ENCODE measurements at places on chromosomes 7 and 10.

DNA sequence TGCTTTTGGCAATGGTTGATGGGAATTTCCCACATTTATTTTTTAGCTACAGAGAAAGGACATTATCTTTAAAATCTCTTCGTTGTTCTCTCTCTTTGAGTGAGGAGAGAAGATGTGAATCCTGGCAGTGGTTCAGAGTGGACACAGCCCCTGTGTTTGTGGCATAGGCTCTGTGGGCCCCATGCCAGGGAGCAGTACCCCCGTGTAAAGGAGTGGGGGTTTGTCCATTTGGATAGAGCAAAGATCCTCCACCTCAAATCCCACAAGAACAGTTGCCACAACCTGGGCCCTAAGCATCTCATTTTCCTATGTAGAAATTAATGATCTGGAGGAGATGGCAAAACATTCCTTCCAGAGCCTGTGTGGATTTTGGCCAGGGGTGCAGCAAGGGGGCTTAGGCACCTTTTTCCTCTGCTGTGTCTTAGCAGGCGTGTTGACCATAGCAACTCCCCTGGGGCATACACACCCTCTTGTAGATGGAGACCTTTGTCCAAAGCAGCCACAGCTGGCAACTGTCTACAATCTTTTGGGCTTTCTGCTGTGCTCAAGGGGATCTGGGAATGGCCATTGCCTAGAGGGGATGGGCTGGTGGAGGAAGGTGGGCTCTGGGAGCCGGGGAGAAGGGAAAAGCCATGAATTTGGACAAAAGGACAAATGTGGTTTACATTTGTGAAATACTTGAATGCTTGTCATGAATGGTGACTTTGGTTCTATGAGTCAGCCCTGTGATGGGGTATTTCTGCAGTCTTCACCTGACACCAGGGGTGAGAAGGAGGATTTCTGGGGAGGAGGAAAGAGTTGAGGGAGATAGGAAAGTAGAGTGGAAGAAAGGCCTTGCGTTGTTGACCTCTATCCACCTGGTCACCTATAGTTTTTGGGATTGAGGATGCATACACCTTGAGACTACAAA, 92.0 kb downstream of the TCF7L2 start:
- no peak for DNase-seq

GRCh38 chr10:116802876-116803275, 46.4 kb upstream of the ENO4 start:
- no peak for DNase-seq

- DNase-seq, result no peak
Observed at GRCh38 chr10:35091994-35092790, 2.1 kb upstream of the CUL2 start.

DNA sequence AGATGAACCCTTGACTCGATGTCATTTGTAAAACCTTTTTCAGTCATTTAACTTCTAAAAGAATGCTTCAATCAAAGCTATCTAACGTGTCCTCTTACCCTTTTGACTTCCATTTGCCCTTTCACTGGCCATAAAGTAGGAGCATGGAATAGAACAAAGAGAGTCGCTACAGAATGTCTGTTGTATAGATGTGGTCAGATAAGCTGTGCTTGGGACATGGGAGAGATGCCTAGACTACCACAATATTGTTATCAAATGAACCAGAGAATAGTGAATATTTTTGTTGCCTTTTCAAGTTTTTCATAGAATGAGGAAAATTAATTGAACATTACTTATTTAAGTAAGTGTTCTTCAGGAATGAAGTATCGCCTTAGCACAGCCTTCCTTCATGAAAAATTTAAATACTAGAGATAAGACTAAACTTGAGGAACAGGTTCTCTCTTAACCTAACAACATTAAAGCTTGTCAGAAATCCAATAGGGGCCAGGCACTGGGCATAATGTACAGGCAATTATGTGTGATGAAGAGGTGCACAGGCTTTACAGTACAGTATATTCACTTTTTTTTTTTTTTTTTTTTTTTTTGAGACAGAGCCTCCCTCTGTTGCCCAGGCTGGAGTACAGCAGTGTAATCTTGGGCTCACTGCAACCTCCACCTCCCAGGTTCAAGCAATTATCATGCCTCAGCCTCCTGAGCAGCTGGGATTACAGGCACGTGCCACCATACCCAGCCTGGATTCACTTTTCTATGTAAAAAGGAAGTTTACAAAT, 7.5 kb upstream of the KMT2E start:
- no peak for DNase-seq

DNA sequence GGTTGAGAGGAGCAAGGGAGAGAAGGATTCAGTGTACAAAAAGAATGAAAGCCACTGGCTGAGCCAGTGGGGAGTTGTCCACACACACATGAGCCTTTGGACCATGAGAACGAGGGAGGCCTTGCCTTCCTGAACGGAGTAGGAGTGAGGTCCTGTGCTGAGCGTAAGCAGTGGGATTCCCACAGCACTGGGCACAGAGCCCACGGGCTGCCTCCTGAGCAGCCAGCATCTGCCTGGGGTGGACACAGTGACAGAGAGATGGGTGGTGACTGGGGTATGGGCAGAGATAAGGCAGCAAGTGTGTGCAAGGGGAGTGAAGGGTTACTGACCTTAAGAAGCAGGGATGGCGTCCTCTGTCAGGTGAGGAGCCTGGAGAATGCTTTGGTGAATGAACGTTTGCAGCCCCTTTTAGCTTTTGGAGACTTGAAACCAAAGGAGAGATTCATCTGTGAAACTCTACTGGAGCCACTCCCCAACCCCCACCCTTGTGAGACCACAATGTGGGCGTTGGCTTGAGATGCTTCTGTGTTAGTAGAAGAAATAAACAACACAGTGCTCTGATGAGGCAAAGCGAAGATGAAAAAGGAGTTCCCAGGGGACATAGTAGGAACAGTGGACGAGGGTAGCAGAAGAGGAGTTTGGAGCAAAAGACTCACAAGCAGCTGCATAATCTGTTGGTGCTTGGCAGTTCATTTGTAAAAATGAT, 56.5 kb downstream of the FIGNL1 start:
- DNase-seq, result no peak

DNA sequence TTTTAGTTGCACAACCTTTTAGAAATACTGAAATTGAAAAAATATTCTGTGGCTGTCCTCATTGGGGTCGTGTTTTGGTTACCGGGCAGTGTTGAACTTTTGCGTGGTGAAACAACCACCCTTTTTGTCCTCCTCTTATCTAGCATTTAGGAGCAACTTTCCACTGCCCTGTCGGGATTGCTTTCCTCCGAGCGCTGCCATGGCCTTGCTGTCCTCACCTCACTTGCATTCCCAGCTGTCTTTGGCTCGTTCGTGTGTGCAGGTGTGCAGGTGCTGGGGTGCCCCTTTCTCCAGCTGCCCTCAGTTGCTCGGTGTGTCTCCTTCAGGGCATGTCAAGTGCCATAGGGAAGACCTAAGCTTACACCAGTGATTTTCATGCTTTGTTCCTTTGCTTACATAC, 116.9 kb upstream of the GJD4 start:
- DNase-seq, result no peak

DNA sequence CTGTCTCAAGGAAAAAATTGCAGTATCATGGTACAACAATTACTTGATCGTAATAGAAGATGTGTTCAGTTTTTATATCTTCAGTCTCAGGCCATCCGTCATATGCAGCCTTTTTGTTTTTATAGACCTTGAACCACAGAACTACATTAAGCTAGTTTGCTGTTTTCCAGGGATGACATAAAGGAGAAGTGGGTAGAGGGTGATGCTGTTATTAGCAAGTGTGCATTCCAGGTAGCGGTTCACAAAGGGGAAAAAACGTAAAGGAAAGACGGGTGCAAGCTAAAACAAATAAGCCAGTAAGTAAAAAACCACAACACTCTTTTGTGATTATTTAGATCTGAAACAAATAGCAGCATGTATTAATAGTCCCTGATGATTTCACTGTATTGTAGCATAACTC, 71.7 kb downstream of the BMPR1A start:
- DNase-seq, result no peak

- DNase-seq, result no peak
Observed at GRCh38 chr7:43781726-43782607, 23.5 kb downstream of the BLVRA start.

- no peak for DNase-seq
Observed at GRCh38 chr10:131899695-131900349, 986 bp upstream of the PPP2R2D start.

DNA sequence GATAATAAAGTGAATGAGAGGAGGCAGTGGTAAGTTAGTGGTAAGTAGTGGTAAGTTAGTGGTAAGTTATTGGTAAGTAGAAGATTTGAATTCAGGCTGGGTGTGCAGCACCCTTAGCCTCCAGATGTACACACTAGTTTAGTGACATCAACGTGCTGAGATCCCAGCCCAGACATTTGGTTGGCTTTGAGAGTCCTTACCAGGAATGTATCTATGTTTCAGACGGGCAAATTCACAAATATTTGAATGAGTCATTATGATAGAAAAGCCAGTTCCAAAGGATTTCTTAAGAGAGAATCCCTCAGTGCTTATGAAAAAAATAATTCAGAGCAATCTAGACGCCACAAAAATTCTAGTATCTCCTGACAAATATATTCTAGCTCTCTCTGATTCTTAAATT, 70.0 kb downstream of the ARL4A start:
- DNase-seq, result no peak

DNA sequence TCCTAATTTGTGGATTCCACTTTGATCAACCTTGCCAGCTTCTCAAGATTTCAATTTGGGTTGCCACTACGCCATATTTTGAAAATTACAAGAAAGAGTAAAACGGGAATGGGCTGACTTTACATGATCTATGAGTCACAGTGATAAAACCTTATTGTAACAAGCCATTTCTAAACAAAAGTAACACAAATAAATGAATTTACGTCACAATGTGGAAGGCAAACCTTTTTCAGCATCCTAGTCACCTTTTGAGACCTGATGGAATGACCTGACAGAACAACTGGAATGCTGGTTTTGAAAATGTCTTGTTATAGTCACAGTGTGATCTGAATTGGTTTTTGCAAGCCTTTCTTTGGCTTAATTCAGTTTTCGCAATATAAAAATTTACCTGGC, 85.9 kb downstream of the CDK6 start:
- DNase-seq, result no peak

GRCh38 chr7:133292631-133293030, 39.8 kb downstream of the EXOC4 start:
- no peak for DNase-seq

DNA sequence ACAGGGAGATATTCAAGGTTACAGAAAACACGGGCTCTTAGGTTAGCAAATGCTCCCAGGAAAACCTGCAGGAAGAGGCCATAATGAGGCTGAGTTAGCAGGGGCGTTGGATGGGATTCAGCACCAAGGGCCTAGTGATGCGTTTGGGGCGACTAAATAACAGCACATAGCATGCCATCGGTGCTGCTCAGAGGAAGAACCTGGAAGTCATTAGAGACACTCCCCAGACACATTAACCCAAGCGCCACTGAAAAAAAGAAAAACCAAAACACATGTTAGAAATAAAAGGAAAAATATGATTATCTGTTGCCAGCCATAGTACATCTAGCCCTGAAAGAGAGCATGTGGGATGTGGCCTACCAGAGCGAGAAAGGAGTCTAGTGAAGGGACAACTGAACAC, 28.8 kb upstream of the OPALIN start:
- no peak for DNase-seq

GRCh38 chr7:40231796-40232195, 97.0 kb downstream of the SUGCT start:
- no peak for DNase-seq

DNA sequence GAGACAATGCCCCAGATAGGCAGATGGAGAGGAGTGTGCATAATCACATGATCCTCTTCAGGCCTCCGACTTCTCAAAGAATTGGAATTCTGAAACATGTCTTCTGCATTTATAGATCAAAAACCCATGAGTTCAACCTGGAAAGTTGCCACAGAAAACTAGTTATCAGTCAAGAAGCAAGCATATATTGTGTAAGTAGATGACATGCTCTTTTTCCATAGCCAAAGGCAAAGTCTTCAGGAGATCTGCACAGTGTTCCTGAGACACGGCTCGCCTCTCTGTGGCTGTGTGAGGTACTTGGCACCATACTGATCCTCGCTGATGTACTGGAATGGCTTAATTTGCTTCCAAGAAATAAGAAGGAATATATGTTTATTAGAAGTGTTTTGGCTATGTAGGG, 213.5 kb upstream of the MKI67 start:
- no peak for DNase-seq

All from NCI-H774 (cell line).